Stimulated activated CD4-positive, alpha-beta T cell treated with anti-CD3 and anti-CD28 coated beads, Interleukin-1b, Interleukin-23, amount 100 ng/mL, for 1 hour (primary cell): ENCODE measurements at places on chromosomes 6 and 20.

- DNase-seq = no peak
These were observed 74.4 kb upstream of the RIPOR2 start for GRCh38 chr6:25010176-25010575.

DNA sequence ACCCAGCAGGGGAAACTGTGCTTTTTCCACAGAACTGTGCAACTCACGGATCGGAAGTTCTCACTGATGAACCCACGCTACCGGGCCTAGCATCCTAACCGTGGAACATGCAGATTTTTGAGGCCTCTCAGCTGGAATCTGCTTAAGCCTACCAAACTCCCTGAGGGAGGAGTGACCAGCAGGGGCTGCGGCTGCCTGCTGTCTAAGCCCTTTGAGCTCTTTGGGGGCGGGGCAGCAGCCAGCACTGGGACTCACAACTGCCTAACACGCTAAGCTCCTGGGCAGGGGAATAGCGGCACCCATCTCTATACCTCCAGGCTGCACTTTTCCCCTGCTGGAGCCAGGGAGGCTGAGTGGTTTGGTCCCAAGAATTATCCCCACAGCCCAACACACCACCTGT, 20.4 kb upstream of the METTL24 start:
- DNase-seq = no peak

- DNase-seq = no peak
These were observed 45.6 kb downstream of the LY86 start for GRCh38 chr6:6633898-6634734.

DNA sequence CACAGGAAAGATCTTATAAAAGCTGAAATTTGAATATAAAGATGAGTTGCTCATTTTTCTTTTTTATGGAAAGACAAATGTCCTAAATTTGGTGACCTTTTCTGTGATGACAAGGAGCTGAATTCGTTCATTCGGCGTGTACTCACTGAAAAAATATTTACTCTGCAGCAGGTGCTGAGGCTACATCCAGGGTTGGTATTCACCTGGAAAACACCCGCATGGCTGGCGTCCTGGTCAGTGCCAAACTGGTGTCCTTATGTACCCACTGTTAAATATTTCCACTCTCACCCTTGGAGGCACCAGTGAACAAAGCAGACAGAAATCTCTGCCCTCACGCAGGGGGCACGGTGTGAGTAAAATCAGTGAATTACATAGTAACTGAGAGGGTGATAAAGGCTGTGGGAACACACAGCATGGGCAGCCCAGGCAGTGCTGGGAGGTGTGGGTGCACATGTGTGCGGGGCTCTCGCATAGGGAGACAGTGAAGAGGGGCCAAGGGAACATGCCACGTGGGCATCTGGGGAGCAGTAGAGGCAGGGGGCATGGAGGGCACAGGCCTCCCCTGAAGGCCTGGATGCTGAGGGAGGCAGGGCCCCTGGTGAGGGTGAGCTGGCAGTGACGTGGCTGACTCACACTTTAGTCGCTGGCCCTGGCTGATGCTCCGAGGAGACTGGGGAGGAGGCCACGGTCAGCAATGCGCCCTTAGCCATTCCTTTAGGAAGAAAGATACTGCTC, 89.7 kb downstream of the INSM1 start:
- DNase-seq = no peak

GRCh38 chr6:20559924-20560551, 25.8 kb downstream of the CDKAL1 start:
- DNase-seq = no peak

DNA sequence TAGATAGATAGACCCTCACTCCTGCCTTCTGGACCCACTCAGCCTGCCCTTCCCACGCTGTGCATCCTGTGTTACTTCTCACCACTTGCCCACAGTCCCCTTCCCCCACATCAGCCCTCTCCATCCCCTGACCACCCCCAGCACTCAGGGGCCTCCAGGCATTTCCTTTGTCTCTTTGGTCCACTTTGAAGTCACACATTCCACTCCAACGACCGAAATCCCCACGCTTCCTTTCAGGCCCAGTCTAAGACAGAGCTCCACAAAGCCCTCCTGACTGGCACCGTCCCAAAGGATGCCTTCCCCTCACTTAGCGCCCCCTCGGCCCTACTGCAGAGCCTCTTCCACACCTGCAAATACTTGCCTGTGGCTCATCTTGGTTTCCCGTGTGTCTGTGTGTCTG, 83.8 kb downstream of the FOXF2 start:
- no peak for DNase-seq

- DNase-seq = no peak
These were observed 361.0 kb upstream of the SULF2 start for GRCh38 chr20:48146308-48146707.

- no peak for DNase-seq
These were observed 170.7 kb upstream of the KCNK16 start for GRCh38 chr6:39493174-39493573.

DNA sequence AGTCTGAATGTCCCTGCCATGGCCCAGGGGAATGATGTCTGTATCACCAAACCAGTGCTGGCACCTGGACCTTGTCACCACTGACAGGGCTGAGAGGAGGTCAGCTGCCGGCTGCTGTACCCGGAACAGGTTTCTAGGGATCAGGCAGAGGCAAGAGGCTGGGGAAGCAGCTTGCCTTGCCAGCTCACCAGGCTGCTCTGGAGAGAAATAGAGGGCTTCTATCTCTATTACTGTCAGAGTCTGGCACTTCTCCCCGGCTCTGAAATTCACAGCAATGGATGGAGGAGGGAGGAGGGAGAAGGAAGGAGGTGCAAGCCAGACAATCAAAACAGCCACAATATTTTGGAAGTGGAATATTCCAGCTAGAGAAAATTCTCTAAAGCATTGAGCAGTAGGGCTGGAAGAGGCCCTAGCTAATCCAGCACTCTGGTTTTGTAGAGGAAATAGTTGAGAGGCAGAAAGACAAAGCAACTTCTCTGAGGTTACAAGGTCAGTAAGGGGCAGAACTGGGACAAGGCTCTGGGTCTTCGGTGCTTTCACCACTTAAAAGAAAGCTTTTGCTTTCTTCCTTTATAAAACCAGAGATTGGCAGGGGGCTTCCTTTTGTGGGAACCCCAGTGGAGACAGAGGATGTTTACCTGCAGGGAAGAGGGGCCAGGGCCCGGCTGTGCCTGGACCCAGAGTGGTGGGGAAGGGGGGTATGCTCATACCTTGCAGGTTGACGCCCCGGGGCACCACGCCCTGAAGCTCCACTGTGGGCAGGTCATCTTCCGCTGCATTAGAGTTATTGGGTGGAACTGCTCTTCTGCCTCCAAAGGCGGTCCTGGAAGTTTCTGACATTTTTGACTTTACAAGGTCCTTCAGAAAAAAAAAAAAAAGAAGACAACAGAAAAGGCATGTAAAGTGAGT, 2.4 kb downstream of the F13A1 start:
- DNase-seq = no peak

DNA sequence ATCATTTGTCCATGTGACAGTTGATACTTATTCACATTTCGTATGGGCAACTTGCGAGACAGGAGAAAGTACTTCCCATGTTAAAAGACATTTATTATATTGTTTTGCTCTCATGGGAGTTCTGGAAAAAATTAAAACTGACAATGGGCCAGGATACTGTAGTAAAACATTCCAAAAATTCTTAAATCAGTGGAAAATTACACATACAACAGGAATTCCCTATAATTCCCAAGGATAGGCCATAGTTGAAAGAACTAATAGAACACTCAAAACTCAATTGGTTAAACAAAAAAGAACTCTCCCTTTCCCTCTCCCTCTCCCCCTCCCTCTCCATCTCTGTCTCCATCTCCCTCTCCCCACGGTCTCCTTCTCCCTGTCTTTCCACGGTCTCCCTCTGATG, 19.4 kb upstream of the EIF2S2 start:
- DNase-seq = no peak

- DNase-seq = no peak
These were observed 141.2 kb upstream of the RREB1 start for GRCh38 chr6:6966569-6966968.

GRCh38 chr6:12750416-12750815, 33.8 kb downstream of the PHACTR1 start:
- DNase-seq = no peak

DNA sequence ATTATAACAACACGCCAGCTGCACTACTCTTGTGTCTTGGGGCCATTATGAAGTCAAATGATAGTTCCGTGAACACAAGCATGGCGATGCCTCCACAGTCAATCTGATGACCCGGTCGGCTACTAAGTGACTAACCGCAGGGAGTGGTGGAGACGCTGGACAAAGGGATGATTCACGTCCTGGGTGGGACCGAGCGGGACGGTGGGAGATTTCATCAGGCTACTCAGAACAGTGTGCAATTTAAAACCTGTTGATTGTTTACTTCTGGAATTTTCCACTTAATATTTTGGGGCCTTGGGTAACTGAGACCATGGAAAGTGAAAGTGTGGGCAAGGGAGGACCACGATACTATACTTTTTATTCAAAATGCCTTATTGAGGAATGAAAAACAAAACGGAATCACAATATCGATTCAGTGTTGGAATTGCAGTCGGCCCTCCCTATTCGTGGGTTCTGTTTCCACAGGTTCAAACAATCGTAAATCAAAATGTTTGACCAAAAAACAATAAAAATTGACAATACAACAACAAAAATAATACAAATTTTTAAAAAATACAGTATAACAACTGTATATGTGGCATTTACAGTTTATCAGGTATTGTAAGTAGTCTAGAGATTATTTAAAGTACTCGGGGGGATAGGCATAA, 66.5 kb downstream of the MYLK4 start:
- DNase-seq = no peak

DNA sequence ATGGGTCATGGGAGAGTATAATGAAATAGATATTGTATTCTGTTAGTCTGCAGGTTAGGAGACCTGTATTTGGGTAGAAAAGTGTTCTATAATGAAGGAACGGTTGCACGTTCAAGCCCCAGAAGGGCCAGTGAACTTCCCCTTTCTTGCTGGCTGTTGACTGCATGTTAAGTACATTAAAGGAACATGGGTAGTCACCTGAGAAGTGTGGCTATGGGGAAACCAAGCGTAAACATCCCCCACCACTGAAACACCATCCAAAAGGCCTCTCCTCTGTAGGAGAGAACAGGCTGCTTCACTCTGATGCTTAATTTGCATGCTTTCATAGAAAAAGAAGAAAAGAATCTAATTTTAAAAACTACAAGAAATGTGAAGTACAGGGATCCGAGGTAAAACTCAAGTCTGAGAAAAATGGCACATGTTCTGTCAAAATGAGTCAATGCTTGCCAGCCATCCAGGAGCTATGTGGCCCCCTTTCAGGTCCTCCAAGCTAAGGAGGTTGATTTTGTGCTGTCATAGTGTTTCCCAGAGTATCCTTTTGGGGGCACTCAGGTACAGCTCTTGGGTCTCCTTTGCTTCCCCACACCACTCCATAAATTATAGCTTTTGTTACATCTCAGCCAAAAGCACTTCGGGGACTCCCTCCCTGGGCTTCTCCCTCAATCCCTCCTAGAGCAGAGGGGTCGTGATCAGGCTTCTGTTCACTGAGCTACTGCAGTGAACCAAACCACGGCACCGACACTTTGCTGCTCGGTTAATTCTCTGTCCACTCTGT, 283.7 kb upstream of the AGPAT4 start:
- DNase-seq = no peak

GRCh38 chr6:167090171-167090570, 32.7 kb upstream of the CCR6 start:
- DNase-seq = no peak

- DNase-seq = no peak
These were observed 11.5 kb downstream of the TOMM6 start for GRCh38 chr6:41798901-41799558.
